Stimulated activated CD4-positive, alpha-beta T cell treated with anti-CD3 and anti-CD28 coated beads, Interleukin-4, amount 100 ng/mL, for 4 hours (primary cell): ENCODE measurements at places on chromosomes 1 and 21.
A peak's percentile ranks its signal among the peaks of the same experiment; 100 is the strongest.

DNA sequence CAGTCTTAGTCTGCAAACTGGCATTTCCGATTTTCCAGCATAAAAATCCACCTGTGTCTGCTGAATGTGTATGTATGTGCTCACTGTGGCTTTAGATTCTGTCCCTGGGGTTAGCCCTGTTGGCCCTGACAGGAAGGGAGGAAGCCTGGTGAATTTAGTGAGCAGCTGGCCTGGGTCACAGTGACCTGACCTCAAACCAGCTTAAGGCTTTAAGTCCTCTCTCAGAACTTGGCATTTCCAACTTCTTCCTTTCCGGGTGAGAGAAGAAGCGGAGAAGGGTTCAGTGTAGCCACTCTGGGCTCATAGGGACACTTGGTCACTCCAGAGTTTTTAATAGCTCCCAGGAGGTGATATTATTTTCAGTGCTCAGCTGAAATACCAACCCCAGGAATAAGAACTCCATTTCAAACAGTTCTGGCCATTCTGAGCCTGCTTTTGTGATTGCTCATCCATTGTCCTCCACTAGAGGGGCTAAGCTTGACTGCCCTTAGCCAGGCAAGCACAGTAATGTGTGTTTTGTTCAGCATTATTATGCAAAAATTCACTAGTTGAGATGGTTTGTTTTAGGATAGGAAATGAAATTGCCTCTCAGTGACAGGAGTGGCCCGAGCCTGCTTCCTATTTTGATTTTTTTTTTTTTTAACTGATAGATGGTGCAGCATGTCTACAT, 2.5 kb upstream of the OLFML3 start:
- DNase-seq: no peak

DNA sequence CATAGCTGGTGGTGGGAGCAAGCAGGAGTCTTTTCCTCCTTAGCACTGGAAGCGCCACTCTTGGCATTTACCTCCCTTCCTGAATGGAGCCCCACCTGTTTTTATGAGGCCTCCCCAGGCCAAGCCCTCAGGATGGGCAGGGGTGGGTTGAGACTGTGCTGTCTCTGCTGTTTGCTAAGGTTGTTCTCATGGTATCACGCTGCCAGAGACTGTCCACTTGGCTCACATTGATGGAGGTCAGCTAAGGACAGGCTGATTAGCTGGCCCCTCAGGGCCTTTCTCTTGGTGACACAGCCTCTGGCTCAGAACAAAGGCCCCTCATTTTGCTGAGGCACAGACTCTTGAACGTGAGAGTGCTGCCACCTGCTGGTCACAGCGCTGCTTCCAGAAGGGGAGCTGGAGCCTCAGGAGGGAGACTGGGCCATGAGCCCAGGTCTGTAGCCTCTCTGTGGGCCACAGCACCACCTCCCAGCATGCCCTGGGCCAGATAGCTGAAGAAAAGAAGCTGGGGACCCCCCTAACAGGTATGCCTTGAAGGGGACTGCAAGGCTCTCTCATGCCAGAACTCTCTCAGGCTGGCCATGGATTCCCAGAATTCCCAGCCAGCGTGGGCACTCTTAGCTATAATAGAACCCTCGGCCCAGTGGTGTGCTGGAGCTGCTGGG, 85.6 kb downstream of the CD58 start:
- peak; percentile 80 for DNase-seq

- no peak for DNase-seq
Observed at GRCh38 chr1:118504221-118504644, 319.2 kb upstream of the SPAG17 start.

DNA sequence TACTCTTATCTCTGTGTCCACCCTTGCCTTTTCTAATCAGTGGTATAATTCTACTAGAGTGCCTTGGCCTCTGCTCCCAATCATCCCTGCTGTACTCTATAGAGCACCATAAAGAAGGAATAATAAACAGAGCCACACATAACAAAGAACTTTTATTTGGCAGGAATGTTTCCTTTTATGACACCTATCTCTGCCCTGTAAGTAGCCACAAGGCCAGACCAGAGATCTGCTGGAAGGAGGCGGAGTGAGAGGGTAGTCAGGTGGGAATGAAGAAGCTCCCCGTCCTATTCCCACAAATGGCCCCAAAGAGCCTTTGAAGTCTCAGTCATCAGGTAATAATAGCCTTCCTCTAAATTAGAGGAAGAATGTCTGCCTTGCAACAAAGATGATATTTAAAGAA, 32.7 kb downstream of the WLS start:
- no peak for DNase-seq

DNA sequence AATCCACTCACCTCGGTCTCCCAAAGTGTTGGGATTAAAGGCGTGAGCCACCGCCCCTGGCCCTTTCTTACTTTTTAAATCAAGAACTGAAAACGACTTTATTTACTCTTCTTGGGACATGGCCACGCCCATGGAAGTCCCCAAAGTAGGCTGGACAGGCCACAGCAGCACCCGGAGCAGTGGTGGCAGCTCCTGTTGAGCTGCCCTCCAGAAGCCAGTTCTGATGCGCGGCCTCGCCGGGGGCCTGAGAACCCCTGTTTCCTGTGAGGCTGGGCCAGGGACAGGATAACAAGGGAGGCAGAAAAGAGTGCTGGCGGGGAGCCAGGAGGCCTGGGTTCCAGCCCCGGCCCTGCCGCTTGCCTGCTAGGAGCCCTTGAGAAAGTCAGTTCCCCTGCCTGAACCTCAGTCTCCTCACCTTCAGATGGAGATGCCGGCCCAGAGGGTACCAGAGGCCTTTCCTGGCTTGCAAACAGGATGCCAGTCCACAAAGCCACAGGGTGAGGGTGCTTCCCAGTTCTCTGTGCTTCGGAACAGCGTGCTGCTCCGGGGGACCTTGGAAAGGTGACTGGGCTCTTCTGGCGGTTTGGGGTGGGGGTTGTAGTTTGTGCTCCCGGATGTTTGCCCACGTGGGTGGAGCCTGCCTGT, 59.4 kb downstream of the RUNX3 start:
- DNase-seq: peak; percentile 3

GRCh38 chr1:9039761-9040658, 13.8 kb upstream of the SLC2A7 start:
- DNase-seq: no peak

DNA sequence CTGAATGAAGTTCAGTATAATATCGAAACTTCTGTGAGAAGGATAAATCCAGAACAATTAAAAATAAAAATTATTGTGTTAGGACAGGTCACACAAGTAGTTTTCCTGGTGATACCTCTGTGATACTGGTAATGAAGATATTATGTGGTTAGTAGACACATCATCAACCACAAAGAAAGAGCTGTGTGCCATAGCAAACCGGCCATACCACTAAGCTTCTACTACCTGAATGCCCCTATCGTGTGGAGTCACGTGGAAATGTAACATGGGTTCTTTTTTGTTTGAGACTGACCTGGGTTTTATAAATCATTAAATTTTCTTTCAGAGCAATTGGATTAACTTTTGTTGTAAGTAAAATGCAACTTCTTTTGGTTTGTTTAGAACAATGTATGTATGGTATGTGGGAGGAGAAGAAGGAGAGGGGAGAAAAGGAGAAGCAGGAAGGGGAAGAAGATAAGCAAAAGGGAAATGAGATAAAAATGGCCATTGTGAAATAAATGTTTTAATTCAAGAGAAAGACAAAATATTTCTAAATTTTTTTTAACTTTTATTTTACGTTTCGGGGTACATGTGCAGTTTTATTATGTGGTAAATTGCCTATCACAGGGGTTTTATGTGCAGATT, 58.2 kb upstream of the LRRC8B start:
- DNase-seq: no peak

- no peak for DNase-seq
Observed at GRCh38 chr1:65112811-65113210, 35.2 kb upstream of the AK4 start.

DNA sequence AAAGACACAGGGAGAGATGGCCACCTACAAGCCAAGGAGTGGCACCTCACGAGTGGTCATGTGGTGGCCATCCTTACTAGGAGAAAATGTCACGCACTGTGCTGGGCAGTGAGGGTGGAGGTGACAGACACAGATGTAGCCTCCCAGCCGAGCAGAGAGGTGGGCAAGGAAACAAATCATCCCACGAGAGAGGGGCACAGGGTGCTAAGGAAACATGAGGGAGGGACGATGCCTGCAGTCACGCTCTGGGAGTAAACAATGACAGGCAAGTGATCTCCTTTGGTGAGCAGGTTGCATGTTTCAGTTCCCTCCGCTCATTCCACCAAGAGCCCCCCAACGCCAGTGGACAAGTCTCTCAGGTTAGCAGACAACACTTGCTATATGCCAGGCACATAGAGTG, 65.8 kb downstream of the CD247 start:
- DNase-seq: no peak

GRCh38 chr1:12618661-12618964, 603 bp upstream of the DHRS3 start:
- DNase-seq: no peak

GRCh38 chr1:240559781-240560180, 52.2 kb downstream of the GREM2 start:
- no peak for DNase-seq

- no peak for DNase-seq
Observed at GRCh38 chr1:228039006-228039903, 32.5 kb downstream of the WNT3A start.

DNA sequence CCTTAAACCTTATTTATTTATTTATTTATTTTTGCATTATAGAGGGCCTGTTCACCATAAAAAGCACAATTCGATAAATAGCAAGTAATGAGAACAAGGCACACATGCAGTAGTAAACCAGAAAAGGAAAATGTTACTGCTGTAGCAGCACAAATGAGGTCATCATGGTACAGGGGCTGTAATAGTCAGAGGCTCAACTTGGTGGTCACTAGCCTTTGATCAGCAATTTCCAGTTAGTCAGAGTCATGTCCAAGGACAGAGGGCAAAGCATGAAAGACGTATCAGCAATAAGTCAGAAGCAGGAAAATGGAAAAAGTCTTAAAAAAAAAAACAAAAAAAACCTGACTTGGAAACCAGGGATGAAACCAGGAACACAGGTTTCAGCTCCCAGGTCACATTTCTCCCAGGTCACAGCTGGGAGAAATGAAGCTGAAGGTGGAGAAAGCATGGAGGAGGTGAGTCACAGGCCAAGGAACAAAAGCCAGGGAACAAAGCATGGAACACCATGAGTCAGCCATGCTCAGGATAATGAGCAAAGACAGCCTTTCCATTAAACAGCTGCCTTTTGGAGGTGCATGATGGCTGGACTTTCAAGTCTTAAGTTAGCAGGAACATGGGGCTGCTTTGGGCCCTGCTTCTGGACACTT, 556.3 kb downstream of the LTN1 start:
- DNase-seq: no peak

- no peak for DNase-seq
Observed at GRCh38 chr1:156488566-156489165, 11.9 kb downstream of the MEF2D start.

GRCh38 chr1:92410706-92411105, 76.0 kb downstream of the GFI1 start:
- no peak for DNase-seq

- no peak for DNase-seq
Observed at GRCh38 chr1:201360486-201360885, 17.0 kb downstream of the TNNT2 start.

- no peak for DNase-seq
Observed at GRCh38 chr1:60130703-60131102, 57.1 kb upstream of the C1orf87 start.

DNA sequence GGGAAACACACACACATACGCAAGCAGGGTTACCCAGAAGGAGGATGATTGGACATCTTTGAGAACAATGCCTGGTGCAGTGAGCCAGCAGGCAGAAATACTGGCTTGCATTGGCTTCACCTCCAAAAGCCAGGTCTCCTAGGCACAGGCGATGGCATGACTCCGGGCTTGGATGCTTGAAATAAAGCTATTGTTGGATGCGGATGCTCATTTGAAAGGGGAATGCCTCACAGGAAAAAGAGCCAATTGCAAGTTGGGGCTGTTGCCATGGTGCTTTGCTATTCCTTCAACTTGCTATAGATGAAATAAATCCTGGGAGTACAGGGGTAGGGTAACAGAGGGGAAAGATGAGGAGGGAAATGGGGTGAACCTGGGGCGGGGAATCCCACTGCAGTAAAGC, 180.7 kb upstream of the SGIP1 start:
- no peak for DNase-seq

DNA sequence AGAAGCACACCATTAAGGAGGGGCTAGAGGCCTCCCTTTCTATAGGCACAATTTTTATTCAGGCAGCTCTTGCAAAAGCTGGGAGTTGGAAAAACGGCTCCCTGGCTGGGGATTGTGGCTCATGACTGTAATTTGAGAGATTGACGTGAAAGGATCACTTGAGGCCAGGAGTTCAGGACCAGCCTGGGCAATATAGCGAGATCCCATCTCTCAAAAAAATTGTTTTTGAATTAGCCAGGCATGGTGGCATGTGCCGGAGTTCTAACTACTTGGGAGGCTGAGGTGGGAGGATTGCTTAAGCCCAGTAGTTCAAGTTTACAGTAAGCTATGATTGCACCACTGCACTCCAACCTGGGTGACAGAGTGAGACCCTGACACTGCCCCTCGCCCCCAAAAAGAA, 23.9 kb upstream of the NRDC start:
- DNase-seq: no peak

- no peak for DNase-seq
Observed at GRCh38 chr1:200642481-200642880, 21.9 kb upstream of the KIF14 start.

GRCh38 chr1:93768380-93768863, 86.8 kb upstream of the BCAR3 start:
- no peak for DNase-seq

GRCh38 chr1:201966171-201966570, 10.9 kb downstream of the TIMM17A start:
- no peak for DNase-seq

GRCh38 chr1:5688081-5689077, 303.8 kb downstream of the NPHP4 start:
- no peak for DNase-seq

- no peak for DNase-seq
Observed at GRCh38 chr1:180585994-180586359, 27.2 kb downstream of the OVAAL start.
